ENCODE measurements at places on chromosomes 1 and 21. TPM values are rescaled to one million over a fixed set of nuclear protein-coding genes. Genes with fewer than 3 reads are reported as not detected.
A peak's percentile ranks its signal among the peaks of the same experiment; 100 is the strongest.

PIGV gene
- total RNA-seq: 7.6 TPM

DNA sequence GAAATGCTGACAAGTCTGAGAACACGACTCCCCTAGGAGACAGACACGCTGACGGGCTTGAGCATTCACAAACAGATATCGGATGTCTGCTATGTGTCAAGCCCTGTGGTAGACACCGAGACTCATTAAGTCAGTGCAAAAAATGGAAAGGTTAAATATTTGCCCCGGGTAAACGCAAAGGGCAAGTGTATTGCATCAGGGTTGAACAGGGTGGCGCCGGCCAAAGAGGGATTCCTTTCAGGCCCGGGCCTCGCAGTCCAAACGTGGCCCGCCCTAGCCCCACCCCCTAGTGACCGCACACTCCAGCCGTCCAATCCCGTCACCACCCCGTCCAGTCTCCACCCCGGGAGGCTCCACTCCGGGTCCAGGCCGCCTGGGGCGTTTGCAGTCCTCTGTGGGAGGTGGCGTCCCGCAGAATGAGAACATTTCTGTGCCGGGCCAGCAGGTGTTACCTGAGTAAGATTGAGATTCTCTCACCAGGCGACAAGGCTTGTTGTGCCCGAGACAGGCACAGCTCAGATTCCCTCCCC, 16.3 kb upstream of the TMEM9 start:
- peaks cover 7% of the 10 kb centered on the region for H3K4me1 ChIP-seq
- peak overlapping the region; percentile 84 for H3K4me3 ChIP-seq
- H3K27ac ChIP-seq: no peak overlapping the region
- DNase-seq: peak; percentile 88
- H3K27me3 ChIP-seq: peaks cover 5% of the 10 kb centered on the region

- peaks cover 44% of the 10 kb centered on the region for H3K4me1 ChIP-seq
- H3K4me3 ChIP-seq: no peak overlapping the region
- H3K27ac ChIP-seq: no peak overlapping the region
- no peak for DNase-seq
- no peaks in the 10 kb centered on the region for H3K36me3 ChIP-seq
- H3K27me3 ChIP-seq: peaks cover 6% of the 10 kb centered on the region
Observed at GRCh38 chr1:224506141-224506814, 71.7 kb upstream of the WDR26 start.

TMPRSS3 gene
- total RNA-seq: not detected

DNA sequence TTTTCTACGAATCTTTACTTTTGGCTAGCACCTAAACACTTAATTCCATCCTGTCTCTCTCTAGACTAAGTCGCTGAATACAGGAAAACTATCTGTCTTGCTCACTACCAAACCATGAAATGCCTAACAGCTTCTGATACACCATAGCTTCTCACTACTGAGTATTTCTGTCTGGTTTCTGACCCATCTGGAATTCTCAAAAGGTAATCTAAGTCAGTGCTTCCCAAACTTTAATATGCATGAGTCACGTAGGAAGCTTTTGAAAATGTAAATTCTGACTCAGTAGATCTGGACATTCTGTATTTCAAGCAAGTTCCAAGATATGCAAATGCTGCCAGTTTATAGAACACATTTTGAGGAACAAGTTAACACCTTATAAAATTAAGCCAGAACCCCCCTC, 9.2 kb upstream of the OVGP1 start:
- no peak for DNase-seq
- H3K36me3 ChIP-seq: peaks cover 22% of the 10 kb centered on the region
- H3K27me3 ChIP-seq: no peaks in the 10 kb centered on the region
- no peak overlapping the region for H3K4me3 ChIP-seq

GRCh38 chr1:114559356-114559755, 22.1 kb downstream of the BCAS2 start:
- no peaks in the 10 kb centered on the region for H3K27me3 ChIP-seq
- no peaks in the 10 kb centered on the region for H3K4me1 ChIP-seq
- no peaks in the 10 kb centered on the region for H3K36me3 ChIP-seq

FLG gene
- not detected for total RNA-seq

DNA sequence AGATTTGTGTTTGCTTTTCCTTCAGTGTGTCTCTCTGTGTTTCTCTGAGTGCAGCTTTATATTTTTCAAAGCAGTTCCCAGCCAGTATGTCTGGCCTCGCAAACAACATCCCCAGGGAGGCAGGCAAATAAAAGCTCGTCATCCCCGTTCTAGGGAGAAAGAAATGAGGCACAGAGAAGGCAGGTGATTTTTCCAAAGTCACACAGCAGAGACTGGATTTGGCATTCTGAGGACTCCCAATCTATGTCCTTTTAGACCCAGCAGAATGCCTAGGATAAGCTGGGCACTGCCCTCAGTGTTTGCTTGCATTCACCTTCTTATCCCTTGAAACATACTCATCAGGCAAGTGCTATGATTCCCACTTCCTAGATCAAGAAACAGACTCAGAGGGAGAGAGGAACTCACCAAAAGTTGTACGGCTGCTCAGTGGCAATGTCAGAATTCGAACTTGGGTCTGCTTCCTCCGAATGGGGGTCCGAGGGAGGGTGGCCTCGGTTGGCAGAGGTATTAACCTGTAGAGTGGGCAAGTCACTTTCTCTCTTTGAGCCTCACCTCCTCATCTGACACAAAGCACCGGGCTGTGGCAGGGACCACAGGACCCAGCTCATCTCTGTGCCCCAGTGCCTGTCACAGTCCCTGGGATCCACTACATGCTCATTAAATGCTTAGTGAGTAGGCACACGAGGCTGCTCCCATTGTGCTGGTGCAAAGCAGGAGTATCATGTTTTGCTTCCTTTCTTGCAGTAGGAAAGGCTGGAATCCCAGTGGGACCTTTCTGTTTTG, 4.2 kb downstream of the RAP1GAP start:
- no peaks in the 10 kb centered on the region for H3K4me1 ChIP-seq
- peaks cover 21% of the 10 kb centered on the region for H3K27me3 ChIP-seq
- H3K36me3 ChIP-seq: no peaks in the 10 kb centered on the region
- no peak overlapping the region for H3K27ac ChIP-seq
- DNase-seq: no peak

DNA sequence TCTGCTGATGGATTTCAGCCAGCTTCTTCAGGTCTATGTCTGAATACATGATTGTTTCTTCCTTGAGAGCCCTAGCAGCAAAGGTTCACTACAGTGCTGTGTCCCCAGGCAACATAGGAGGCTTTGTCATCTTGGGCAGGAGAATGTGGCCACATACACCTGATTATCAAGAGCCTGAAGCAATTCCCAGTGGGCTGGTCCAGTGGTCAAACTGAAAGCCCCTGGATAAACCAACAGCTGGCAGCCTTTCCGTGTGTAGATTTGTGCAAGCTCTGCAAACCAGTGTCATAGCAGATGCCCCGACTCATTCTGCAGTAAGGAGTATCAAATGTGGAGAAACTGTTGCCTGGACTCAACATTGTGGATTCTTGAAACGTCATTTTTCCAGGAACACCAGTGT, 2.3 kb upstream of the GIPC2 start:
- H3K4me1 ChIP-seq: peaks cover 27% of the 10 kb centered on the region
- peaks cover 12% of the 10 kb centered on the region for H3K27me3 ChIP-seq
- no peak for DNase-seq
- no peak overlapping the region for H3K4me3 ChIP-seq
- no peaks in the 10 kb centered on the region for H3K36me3 ChIP-seq
- no peak overlapping the region for H3K27ac ChIP-seq

DNA sequence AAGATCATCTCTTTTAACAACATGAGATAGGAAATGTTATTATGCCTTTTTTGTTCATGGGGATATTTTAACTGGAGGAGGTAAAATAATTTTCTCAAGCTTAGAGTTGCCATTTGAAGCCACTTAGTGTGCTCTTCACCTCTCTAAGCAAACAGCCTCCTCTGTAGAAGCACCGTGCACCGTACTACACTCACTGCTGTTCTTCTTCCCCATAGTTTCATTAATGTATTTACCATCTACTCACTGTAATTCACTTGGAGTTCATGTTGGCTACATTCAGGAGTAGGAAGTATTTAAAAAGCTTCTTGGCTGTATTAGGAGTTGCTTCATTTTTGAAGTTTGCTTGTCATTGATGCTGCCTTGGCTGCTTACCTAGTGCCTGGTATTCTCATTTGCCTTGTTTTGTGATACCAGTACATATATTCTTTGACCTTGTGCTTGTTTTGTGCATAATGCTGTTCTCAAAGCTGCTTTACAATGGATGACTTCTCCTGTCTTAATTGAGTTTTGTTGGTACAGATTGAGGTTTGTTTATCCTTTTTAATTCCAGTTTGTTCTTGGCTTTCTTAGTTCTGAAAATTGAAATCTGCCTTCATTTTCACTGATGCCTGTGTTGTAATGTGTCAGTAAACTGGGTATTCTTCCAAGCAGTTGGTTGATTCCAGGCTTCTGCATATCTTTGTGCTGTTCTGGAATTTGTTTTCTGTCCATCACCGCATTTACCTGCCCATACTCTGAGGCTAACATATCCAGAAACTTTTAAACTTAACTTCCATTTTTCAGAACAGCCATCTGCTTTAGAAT, 240.4 kb downstream of the HMCN1 start:
- no peak overlapping the region for H3K4me3 ChIP-seq
- H3K36me3 ChIP-seq: no peaks in the 10 kb centered on the region
- no peaks in the 10 kb centered on the region for H3K4me1 ChIP-seq
- H3K27me3 ChIP-seq: peaks cover 3% of the 10 kb centered on the region
- no peak overlapping the region for H3K27ac ChIP-seq

GRCh38 chr1:89950703-89951102, 44.2 kb upstream of the ZNF326 start:
- no peak for DNase-seq
- no peaks in the 10 kb centered on the region for H3K27me3 ChIP-seq
- no peaks in the 10 kb centered on the region for H3K4me1 ChIP-seq
- no peaks in the 10 kb centered on the region for H3K36me3 ChIP-seq
- H3K4me3 ChIP-seq: no peak overlapping the region

DNA sequence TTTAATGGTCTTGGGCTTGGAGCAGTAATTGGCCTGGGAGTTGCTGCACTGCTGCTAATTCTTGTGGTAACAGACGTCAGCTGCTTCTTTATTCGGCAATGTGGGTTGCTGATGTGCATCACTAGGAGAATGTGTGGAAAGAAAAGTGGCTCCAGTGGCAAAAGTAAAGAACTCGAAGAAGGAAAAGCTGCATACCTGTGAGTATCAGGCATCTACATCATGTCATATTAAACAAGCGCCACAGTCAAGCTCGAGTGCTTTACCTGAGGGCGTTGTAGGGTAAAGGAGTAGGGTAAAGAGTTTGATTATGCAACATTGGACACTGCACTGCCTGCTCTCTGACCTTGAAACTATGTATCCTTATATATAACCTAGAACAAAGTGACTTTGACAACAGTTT, 510.6 kb downstream of the NCAM2 start:
- H3K27ac ChIP-seq: no peak overlapping the region
- H3K4me3 ChIP-seq: no peak overlapping the region
- no peaks in the 10 kb centered on the region for H3K4me1 ChIP-seq
- H3K36me3 ChIP-seq: no peaks in the 10 kb centered on the region

DNA sequence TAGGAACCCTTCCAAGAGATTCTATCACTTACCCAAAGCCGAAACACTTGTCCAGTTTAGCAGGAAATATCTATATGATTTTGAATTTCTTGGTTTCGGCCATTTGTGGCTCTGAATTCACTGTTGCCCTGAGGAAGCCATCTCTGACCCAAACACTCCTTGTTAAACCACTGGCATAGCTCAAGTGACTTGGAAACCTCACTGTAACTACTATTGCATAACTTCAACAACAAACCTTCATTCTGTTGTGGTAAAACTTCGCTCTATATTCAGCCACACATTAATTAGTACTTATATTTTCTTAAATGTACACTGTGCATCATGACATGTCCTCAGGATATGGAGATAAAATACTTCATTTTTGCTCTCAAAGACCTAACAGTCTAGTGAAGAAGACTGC, 63.2 kb downstream of the ST6GALNAC3 start:
- H3K4me3 ChIP-seq: no peak overlapping the region
- no peak overlapping the region for H3K27ac ChIP-seq
- DNase-seq: no peak
- H3K27me3 ChIP-seq: peaks cover 1% of the 10 kb centered on the region

DNA sequence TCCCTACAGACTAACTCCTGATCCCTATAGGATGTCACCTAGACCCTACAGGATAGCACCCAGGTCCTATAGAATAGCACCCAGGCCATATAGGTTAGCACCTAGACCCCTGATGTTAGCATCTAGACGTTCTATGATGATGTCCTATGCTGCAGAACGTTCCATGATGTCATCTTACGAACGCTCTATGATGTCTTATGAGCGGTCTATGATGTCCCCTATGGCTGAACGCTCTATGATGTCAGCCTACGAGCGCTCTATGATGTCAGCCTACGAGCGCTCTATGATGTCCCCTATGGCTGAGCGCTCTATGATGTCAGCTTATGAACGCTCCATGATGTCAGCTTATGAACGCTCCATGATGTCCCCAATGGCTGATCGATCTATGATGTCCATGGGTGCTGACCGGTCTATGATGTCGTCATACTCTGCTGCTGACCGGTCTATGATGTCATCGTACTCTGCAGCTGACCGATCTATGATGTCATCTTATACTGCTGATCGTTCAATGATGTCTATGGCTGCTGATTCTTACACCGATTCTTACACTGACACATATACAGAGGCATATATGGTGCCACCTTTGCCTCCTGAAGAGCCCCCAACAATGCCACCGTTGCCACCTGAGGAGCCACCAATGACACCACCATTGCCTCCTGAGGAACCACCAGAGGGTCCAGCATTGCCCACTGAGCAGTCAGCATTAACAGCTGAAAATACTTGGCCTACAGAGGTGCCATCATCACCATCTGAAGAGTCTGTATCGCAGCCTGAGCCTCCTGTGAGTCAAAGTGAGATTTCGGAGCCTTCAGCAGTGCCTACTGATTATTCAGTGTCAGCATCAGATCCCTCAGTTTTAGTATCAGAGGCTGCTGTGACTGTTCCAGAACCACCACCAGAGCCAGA, 9.5 kb downstream of the SON start:
- peaks cover 50% of the 10 kb centered on the region for H3K36me3 ChIP-seq
- H3K4me3 ChIP-seq: peak overlapping the region; percentile 52
- no peak overlapping the region for H3K27ac ChIP-seq
- H3K4me1 ChIP-seq: no peaks in the 10 kb centered on the region
- peaks cover 7% of the 10 kb centered on the region for H3K27me3 ChIP-seq

DNA sequence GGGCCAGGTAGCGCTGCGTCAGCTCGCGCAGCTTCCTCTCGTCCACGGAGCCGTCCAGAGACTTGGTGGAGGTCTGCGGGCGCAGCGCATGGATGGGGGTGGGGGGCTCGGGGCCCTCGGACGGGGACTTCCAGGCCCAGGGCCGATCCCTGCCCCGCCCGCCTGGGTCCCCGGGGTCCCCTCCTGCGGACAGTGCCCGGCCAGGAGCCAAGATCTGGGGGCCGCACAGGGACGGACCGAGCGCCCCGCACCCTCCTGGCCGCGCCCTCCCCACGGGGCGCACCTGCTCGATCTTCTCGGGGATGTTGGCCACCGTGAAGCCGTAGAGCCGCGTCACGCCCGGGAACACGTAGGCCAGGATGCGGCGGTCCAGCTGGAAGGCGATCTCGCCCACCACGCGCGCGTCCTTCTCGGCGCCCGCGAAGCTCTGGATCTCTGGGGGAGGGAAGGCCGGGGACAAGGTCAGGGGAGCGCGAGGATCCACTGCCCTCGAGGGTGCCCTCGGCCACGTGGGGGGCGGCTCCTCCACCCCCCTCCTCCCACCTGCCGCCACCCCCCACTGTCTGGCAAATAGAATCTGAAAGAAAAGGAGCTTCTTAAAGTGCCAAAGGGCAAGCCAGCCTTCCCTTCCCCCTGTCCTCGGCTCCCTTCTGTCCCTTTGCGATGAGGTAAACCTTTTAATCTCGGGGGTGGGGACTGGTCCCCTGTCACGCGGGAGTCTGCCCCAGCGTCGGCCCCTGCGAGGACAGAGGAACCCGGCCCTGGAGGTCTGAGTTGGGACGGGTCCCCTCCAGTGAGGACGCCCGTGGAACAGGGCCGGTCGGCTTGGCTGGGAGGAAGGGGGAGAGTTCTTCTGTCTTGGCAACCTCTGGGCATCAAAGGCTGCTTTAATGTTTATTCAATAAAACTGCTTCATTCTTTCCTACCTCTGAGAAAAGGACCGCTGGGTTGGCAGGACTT, 6.5 kb upstream of the FTCD start:
- H3K4me1 ChIP-seq: no peaks in the 10 kb centered on the region
- DNase-seq: no peak
- H3K27me3 ChIP-seq: peaks cover 10% of the 10 kb centered on the region
